ENCODE measurements at places on chromosomes 4 and X.

- no peak for DNase-seq
These were observed 60.6 kb downstream of the MAOA start for GRCh38 chrX:43716696-43717095.

DNA sequence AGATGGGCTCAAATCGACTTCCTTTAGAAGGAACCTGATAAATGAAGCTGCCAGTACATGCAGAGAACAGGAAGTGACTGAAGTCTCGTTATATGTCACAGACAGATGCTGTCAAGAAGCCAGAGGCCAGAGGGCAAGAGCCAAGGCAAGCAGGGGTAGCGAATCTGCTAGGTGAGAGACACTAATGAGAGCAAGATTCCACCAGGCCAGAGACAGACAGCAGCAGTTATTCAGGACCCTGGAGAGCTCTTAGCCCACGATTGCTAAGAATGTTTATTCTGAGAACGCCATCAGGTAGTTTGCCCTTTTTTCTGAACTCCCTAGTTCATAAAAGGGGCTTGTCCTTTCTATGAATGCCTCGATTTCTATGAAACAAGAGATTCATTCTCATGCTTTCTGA is 73.7 kb downstream of the BEND2 start:
- no peak for DNase-seq

DNA sequence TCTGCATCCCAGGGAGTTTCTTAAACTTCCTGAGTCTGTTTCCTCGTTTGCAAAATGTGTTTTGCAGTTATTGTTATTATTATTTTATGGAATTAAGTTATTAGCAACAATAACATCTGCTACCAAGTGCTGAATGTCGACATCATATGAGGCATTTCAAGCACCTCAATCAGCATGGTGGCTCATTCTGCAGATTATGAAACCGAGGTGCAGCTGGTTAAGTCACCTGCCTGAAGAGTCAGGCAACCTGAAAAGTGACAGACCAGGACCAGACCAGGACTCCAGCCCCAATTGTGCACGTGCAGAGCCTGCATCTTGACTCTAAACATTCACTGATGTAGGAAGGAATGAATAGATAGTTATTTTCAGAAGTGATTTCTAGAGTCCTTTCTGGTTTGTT is 99.8 kb downstream of the AFAP1 start:
- no peak for DNase-seq

DNA sequence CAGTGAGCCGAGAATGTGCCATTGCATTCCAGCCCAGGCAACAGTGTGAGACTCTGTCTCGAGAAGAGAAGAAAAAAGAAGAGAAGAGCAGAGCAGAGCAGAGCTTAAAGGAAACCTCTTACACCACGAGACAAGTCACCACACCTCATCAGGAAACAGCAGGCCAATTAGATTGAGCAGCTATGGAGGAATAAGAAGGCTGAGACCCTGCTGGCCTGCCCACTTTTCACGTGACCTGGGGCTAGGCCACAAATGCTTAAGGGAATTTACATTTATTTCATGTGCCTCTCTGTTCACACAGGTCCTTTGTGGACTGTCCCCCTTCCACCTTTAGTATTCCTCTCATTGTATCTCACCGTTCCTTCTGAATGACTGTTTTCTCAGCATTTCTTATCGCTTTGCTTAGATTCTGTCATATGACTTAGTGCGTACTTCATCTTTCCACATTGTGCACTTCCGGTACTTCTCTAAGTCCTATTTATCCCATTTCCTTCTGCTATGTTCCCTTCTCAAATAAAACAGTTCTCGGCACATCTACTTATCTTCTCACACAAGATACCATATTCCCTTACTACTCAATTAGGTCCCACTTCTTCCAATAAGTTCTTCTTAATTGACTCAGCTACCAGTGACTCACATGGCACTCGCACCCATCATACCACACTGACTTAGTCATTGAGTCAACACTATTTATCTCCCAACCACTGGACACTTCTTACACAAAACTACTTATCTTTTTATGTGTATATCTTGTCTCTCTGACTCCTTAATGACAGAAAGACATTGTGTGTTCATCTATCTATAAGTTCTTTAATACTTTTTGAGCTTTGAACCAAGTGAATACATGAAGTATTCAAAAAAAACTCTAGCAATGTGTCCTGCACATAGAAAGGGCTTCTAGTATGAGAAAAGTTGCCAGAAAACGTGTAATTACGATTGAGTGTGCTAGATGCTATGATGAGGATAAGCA is 11.0 kb downstream of the CUL4B start:
- peak; percentile 28 for DNase-seq

DNA sequence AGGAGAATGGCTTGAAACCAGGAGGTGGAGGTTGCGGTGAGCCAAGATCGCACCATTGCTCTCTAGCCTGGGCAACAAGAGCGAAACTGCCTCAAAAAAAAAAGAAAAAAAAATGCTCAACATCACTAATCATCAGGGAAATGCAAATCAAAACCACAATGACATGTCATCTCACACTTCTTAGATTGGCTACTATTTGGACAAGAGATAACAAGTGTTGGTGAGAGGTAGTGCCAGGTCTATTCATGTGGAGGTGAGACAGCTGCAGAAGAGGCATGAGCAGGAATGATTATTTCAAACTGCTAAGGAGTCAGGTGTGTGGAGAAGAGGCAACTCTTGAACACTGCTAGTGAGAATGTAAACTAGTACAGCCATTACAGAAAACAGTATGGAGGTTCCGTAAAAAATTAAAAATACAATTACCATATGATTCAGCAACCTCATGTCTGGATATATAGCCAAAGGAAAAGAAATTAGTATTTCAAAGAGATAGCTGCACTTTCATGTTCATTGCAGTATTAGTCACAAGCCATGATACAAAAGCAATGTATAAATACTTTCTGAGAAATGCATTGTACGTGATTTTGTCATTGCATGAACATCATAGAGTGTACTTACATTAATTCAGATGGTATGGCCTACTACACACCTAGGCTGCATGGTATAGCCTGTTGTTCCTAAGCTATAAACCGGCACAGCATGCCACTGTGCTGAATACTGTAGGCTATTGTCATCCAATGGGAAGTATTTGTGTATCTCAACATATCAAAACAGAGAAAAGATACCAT is 75.3 kb downstream of the TMEM144 start:
- no peak for DNase-seq

- no peak for DNase-seq
These were observed 71.2 kb upstream of the EGFL6 start for GRCh38 chrX:13498238-13498637.

DNA sequence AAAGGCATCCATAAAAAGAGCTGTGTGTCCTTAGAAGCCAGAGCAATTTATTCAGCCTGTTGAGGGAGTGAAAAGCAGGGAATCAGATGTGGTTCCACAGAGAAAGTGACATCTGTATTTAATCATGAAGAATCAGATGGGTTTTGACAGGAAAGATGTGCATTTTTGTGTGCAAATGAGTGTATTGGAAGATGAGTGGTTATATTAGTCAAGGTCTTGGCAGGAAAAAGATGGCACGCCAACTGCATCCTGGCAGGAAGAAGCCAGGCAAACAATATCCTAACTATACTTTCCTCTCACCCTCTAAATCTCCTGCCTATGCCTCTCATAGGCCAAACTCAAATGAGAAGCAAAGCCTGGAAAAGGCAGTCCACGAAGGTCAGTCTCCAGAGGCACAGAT is 59.1 kb downstream of the SCFD2 start:
- DNase-seq: no peak

- no peak for DNase-seq
These were observed 171.4 kb upstream of the ANXA3 start for GRCh38 chr4:78379991-78380729.

GRCh38 chrX:12308420-12308819 is 170.1 kb downstream of the FRMPD4 start:
- no peak for DNase-seq

DNA sequence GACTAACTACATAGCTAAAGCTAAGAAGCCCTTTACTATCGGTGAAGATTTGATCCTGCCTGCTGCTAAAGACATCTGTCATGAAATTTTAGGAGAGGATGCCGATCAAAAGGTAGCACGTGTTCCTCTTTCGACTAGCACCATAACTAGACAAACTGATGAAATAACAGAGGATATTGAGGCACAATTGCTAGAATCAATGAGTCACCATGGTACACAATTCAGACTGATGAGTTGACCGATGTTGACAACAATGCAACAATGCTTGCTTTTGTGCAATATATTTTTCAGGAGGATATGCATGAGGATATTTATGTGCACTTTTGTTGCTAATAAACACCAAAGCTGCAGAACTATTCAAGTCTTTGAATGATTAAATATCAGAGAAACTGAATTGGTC is 24.3 kb downstream of the TBCK start:
- no peak for DNase-seq

GRCh38 chr4:140131675-140132229 is 22.2 kb downstream of the MAML3 start:
- DNase-seq: peak; percentile 29

DNA sequence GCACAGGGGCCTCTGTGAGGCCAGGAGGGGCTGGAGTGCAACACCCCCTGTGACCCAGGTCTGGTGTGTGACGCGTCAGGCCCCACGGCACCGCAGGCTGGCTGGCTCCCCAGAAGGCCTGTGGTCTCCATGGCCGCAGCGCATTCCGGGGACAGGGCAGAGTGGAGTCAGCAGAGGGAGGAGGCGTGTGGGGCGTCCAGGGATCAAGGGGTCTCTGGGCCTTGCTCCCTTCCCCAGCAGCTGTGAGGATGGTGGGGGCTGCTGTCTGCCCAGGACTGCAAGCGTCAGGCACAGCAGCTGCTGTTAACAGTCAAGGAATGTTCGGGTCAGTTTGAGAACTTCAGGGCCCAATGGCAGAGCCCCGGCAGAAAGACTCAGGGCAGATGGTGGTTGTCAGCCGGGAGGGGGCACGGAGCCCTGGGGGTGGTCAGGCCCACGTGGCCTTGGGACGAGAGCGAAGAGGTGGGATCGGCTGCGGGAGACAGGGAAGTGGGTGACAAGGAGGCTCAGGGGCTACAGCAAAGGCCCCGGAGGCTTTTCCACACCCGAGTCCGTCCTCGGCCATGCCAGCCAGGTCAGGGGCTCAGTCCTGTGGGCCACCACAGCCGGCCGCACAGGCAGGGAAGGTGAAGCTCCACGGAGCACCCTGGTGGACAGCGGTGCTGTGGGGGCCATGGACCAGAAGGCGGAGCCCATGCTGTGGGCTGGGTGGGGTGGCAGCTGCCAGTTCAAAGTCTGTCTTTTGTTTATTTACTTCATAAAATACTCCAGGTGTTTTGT is 18.3 kb downstream of the PCGF3 start:
- no peak for DNase-seq

DNA sequence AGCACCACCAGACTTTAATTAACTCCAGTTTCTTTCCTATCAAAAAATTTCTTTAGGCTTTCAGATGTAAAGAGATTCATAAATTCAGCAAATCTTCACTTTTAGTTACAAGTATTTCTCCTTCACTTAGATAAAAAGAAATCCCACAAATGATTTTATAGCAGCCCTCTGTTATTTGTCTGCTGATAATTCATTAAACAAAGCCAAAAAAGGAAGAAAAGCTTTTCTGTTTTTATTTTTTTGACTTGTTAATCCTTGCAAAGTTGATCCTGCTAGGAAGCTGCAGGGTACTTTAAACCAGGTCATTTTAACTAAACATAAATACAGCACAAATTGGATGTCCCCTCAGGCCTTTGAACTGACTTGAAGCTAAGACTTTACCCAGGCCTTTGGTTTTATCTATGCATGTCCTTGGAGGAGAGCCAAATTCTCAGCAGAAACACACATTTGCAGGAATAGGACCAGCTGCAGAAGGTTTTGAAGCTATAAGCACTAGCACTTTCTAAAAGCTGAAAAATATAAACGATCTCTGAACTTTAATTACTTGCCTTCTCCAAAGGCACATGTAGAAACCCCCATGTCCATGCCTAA is 57.5 kb downstream of the PCDH18 start:
- no peak for DNase-seq

GRCh38 chr4:169627307-169627706 is 6.9 kb downstream of the CLCN3 start:
- no peak for DNase-seq

GRCh38 chrX:50470103-50471031 is at the start of gene DGKK:
Gene DGKK (minus strand): TSS chrX:50470825. CDS start chrX:50470678, 147 bp downstream.
- DNase-seq: no peak

DNA sequence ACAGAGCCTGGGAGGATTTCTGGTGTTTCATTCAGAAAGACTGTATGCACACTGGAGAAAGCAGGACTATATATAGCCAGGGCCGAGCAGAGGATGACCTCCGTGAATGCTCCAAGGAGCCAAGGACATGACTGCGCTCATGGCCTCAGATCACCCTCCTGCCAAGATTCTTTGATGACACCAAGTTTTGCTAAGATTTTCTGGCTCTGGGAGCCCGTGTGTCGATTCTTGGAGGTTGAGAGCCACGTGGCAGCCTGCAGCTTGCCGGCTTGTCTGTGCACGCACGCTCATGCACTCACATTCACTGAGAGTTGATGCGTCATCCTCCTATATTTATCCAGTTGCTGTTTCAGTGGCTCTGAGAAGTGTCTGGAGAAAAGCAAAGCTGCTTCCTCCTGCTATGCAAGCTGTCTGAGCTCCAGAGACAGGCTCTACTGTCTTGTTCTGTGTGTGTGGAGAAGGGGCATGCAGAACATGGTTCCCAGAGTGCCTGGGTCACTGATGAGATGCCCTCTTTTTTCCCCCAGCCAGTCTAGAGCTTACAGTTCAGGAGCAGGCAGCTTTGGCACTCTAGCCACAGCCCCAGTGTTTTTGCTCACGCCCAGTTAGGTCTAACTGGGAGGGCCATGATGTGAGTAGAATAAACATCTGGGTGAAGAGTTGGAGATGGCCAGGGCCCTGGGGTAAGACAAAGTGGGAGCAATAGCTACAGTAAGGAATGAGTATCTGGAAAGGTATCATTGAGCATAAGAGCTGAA is 64.9 kb upstream of the SCOC start:
- no peak for DNase-seq

GRCh38 chrX:39464253-39464652 is 633.5 kb downstream of the BCOR start:
- no peak for DNase-seq

- peak; percentile 34 for DNase-seq
These were observed 31.5 kb upstream of the IL21 start for GRCh38 chr4:122652379-122652778.

GRCh38 chrX:20181598-20182329 is 40.1 kb upstream of the EIF1AX start:
- no peak for DNase-seq

DNA sequence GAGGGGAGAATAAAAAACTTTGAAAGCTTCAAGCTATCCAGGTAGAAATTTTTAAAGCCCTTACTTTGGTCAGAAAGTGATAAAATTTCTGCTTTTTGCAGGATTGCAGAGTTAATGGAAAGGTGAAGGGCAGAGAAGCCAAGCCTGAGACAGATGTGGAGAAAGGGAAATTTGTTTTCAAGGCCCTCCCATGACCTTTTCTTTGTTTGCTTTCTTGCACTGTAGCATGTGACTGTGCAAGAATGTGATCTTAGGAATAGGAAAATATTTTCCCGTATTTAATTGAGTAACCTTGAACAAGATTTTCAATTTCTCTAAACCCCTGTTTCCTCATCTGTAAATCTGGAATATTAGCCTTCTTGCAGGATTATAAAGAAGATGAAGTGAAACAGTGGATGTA is 307.2 kb downstream of the PPARGC1A start:
- no peak for DNase-seq

GRCh38 chr4:23932186-23932585 is 42.3 kb upstream of the PPARGC1A start:
- DNase-seq: no peak

- no peak for DNase-seq
These were observed 39.5 kb downstream of the NSD2 start for GRCh38 chr4:1910643-1911042.

- DNase-seq: no peak
These were observed 363.2 kb downstream of the IL15 start for GRCh38 chr4:141999446-142000143.
